ENCODE measurements at places on chromosomes 6 and 20. TPM values are rescaled to one million over a fixed set of nuclear protein-coding genes. Genes with fewer than 3 reads are reported as not detected.

Gene TASP1
- 19.4 TPM for total RNA-seq

Gene EMILIN3
- total RNA-seq: not detected

Gene FNDC1
- not detected for total RNA-seq

Gene CD93
- 1.9 TPM for total RNA-seq

Gene RIPPLY2
- not detected for total RNA-seq

Gene HDGFL1
- total RNA-seq: not detected

Gene TNF
- total RNA-seq: 25.0 TPM

Gene RPS18
- total RNA-seq: 4,871 TPM

Gene BMP6
- total RNA-seq: 0.09 TPM

Gene PPP1R18
- 109 TPM for total RNA-seq

Gene NR2E1
- not detected for total RNA-seq

Gene ZBP1
- total RNA-seq: 20.6 TPM

Gene EFCAB8
- total RNA-seq: 1.2 TPM

Gene SLC22A1
- 2.3 TPM for total RNA-seq

Gene F13A1
- total RNA-seq: 0.32 TPM

Gene PDE10A
- not detected for total RNA-seq

Gene CST4
- total RNA-seq: not detected

Gene NKAIN4
- not detected for total RNA-seq

Gene LY6G6D
- not detected for total RNA-seq

Gene POPDC3
- not detected for total RNA-seq

Gene CPNE1
- total RNA-seq: 396 TPM

Gene ARMC2
- 9.7 TPM for total RNA-seq

Gene SMLR1
- not detected for total RNA-seq

Gene CRIP3
- 1.3 TPM for total RNA-seq

Gene SAMD10
- 17.4 TPM for total RNA-seq

Gene TCF19
- total RNA-seq: 5.9 TPM

Gene TSPYL1
- total RNA-seq: 85.3 TPM

Gene ULBP1
- 0.23 TPM for total RNA-seq

Gene SF3B5
- 125 TPM for total RNA-seq

Gene ABHD16B
- total RNA-seq: not detected

Gene PLN
- 0.23 TPM for total RNA-seq

Gene CGAS
- total RNA-seq: 6.9 TPM

Gene ISM1
- 3.9 TPM for total RNA-seq

Gene FUT9
- not detected for total RNA-seq

Gene BPIFB4
- total RNA-seq: not detected

Gene PCK1
- not detected for total RNA-seq

Gene PM20D2
- 11.5 TPM for total RNA-seq

Gene TMEM74B
- total RNA-seq: 0.13 TPM

Gene SLC17A9
- total RNA-seq: 8.3 TPM

Gene SLC24A3
- total RNA-seq: 0.07 TPM

Gene TFEB
- total RNA-seq: 19.5 TPM

Gene MYLIP
- total RNA-seq: 18.4 TPM

Gene PTPRT
- not detected for total RNA-seq

Gene PRL
- total RNA-seq: 0.82 TPM

Gene FAXC
- total RNA-seq: not detected

Gene SPATA25
- 4.6 TPM for total RNA-seq

Gene PRSS35
- total RNA-seq: 0.18 TPM

Gene GFRA4
- total RNA-seq: not detected

Gene HRH3
- not detected for total RNA-seq

Gene CPXM1
- total RNA-seq: 0.58 TPM

Measured in T-cell (primary cell).